ENCODE measurements at places on chromosomes 12 and 14. TPM values are rescaled to one million over a fixed set of nuclear protein-coding genes. Genes with fewer than 3 reads are reported as not detected.

DNA sequence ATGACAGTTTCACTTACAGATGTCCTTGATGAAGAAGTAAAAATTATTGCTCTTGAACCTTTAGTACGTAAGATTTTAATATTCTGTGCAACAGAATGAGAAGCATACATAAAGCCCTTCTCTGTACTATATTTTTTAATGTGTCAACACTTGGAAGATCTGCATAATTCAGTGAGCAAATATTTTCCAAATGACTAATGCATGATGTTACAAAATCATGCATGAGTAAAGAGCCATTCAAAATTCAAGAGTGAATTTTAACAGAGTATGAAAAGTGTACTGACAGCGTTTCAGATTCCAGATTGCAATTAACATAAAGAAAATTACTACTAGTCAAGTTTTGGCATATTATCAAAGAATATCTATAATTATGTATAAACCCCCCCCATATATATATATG is 101.4 kb upstream of the BBS10 start:
- DNase-seq: no peak

Gene TM9SF1
- total RNA-seq: 46.8 TPM

Gene OVCH1
- not detected for total RNA-seq

DNA sequence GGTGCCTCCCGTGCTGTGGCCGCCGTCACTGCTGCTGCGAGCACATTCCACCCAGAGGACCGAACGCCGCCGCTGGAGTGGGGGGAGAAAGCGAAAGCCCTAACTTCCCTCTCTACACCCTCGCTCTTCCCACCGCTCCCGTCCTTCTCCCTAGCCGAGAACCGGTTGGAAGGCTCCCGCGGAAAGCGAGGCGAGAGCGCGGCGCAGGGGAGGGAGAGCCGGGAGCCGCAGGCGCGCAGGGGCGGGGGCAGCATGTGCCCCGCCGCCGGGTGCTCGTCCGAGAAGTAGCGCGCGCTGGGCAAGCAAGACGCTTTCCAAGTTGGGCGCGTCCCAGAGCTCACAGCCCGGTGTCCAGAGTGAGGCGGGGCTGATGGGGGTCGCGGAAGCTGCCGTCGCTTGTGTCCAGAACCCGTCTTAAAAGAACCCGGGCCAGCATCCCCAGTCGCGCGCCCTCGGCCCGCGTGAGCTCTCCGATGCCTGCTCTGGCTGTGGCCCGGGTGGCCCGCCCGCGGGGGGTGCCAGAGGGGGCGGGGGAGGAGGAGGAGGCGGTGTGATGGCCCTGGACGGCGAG is at the start of gene TRHDE:
Gene TRHDE, plus strand, starts transcription at position 280 of the 571 bp plus-strand sequence. Its CDS starts 274 bp downstream, at position 554.
- DNase-seq: no peak

DNA sequence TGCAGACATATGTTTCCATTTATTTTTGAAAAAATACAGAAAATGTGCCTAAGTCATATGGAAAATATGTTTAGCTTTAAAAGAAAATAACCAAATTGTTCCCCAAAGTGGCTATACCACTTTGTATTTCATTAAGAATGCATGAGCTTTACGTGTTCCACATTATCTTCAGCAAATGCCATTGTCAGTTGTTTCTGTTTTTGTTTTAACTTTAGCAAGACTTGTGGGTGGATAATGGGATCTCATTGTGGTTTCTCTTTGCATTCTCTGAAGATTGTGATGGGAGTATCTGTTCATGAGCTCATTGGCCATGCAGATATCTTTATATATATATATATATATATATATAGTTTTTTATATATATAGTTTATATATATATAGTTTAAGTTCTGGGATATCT is 181.5 kb downstream of the CCER1 start:
- no peak for DNase-seq

DNA sequence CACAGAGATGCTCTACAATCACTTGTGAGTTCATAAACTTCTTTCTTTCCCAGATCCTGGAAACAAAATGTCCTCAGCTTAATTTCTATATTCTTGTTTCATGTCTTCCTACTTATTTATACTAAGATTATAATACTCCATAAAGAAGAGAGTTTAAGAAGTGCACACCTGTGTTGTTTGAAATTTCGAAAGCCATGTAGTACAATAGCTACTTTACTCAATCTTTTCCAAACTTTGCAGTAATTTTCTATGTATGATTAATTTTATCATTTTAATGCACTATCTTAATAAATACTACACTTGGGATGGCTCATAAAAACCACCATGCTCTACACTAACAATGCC is 300 bp upstream of the TTC5 start:
- no peak for DNase-seq

- DNase-seq: no peak
These were observed 5.2 kb downstream of the NOP2 start for GRCh38 chr12:6562881-6563280.

DNA sequence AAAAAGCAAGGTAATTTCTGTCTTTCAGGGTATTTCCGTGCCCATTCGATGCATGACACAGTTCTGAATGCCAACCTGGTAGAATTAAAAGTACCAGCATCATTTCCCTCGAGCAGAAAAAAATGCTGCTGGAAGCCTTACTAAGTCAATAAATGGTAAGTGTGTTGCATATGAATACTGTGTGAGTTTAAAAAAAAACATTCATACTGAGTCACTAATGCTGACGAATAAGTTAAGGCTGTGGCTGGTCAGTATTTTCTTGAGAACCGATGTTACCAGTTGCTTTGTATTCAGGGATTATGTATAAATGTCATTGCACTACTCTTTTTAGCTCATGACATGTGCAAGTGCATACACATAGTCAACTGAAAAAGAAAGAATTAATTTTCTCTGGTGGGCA is 710.2 kb downstream of the TRHDE start:
- DNase-seq: no peak

- DNase-seq: no peak
These were observed 307.7 kb downstream of the CCDC91 start for GRCh38 chr12:28497889-28498411.

- peak; percentile 20 for DNase-seq
These were observed 3.3 kb upstream of the POP5 start for GRCh38 chr12:120584343-120585149.

DNA sequence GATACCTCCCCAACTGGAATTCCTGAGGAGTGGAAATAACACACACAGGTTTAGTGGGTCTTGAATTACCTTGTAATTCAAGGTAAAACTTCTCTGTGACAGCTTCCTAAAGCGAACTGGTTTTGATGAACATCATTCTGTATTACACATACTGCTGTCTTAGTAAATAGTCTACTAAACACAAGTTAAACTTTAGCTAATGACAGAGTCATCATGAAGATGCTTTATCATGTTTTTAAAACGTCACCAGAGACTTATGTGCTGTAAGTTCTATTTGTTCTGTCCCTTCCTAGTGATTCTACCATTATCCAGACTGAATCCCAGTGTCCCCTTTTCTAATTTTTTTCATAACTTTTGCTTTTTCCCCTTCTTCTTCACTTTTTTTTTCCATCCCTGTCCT is 11.6 kb upstream of the GXYLT1 start:
- DNase-seq: no peak

DNA sequence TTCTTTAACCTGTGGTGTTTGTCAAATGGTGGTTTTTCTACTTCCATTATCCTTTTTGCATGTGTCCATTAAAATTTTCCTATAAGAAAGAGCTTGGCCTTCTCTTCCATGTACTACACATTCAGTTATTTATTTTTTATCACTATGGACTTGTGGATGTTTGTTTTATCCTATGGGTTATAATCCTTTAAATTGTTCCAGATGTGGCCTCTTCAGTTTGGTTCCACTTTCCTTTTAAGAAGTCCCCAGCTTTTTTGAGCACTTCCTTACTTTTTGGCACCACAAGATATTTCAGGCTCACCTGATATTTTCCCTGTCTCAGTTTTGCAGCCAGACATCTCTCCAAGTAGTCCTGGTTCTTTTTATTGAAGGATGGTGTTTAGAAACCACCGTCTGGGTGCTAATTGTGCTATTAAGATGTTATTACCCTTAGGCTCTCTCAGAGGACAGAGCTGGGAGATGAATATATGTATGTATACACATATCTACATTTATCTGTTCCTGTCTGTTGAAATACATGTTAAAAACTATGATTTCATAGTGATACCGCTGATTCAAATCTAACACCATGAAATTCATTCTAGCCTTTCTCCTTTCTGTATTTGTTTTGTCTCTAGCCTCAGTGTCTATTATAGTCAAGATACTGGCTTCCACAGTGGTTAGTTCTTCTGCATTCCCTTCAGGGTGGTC is 408.5 kb upstream of the RGS6 start:
- no peak for DNase-seq

Gene KRT73
- total RNA-seq: not detected

DNA sequence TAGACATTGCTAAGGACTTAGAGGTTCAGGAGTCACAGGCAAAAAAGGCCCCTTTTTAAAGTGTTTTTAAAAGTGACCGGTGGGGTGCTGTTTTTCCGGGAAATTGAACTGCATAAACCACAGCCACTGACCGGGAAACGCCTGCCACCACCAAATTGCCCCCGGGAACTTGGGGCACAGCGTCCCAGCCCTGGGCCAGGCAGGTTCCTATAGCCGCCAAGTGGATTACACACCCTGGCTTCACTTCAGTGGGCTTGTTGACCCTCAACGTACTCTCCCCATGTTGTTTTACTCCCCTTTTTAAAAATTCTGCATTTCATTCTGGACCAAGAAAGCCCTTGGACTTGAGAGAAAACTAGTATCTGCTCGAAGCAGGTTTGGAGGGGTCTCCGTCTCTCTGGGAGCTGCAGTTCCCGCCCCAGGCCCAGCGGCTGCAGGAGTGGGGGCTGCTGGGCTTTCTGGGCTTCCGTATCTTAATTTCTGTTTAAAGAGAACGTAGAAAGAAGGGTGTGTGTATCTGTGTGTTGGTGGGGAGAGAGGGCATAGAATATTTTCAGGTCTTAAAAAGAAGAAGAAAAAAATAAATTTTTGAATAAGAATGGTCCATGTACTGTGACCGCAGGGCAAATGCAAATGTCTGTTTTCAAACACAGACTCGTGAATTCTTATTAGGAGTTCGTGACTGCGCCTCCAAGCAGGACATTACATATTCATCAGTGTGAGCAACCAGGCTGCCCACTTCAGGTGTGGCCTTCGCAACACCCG is 82.9 kb downstream of the PAPOLA start:
- no peak for DNase-seq

Gene EPYC
- not detected for total RNA-seq

Gene AICDA
- 0.84 TPM for total RNA-seq

Gene TTC9
- total RNA-seq: 5.0 TPM

GRCh38 chr12:68031881-68032739 is 42.9 kb downstream of the IFNG-AS1 start:
- no peak for DNase-seq

DNA sequence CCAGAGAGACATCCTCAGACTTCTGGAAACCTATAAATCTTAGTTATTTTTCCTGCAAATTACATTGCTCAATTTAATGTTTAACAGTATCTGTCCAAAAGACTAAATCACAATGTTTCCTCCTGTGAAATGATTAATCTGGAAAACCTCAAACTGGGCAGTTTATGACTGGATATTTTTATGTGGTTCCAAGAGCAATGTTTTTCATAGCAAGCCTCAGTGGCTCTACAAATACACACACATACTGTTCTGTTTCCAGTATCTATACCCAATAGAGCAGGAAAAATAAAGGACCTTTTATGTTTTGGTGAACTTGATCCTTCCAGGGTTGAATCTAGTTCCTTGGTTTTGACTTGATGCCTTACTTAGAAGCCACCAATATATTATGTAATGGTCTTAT is 9.2 kb downstream of the NID2 start:
- no peak for DNase-seq

Gene POTEG
- total RNA-seq: not detected

DNA sequence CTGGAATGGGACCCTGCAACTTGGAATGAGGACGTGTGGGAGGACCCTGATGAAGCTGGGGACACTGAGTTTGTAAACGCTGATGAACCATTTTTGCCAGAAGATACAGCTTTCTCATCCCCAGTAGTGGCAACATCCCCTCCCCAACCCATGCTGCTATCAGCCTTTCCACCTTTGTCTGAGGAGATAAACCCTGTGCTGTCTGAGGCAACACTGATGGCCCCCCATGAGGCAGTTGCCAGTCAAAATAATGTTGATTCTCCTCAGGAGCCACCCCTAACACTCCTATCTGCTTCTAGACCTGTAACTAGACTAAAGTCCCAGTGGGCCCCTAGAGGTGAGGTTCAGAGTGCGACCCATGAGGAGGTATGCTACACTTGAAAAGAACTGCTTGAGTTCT is 7.5 kb upstream of the RNASE9 start:
- DNase-seq: no peak

- no peak for DNase-seq
These were observed 326.3 kb downstream of the BMP4 start for GRCh38 chr14:53630336-53630735.

GRCh38 chr12:68514807-68515411 is 95.8 kb upstream of the RAP1B start:
- DNase-seq: no peak

Gene GIT2
- 62.9 TPM for total RNA-seq

Gene SLC38A4
- total RNA-seq: not detected

DNA sequence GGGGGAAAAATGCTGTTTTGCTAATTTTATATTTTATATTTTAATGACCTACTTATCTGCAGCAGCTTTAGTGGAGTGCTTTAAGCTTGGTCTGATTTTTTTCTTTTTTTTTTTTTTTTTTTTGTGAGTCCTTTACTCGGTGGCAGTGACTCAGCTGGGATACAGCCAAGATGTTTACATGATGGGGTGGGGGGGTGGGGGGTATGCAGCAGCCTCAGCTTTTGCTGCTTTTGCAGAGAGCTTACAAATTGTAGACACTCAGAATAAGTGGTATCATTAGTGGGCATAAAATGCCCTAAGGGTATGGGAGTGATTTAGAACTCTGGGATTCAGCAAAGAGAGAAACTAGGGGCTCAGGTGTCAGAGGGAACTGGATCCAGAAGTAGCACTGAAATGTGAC is 38.2 kb upstream of the ARHGAP5 start:
- DNase-seq: no peak

- no peak for DNase-seq
These were observed 33.7 kb downstream of the FAM186A start for GRCh38 chr12:50362671-50363070.

DNA sequence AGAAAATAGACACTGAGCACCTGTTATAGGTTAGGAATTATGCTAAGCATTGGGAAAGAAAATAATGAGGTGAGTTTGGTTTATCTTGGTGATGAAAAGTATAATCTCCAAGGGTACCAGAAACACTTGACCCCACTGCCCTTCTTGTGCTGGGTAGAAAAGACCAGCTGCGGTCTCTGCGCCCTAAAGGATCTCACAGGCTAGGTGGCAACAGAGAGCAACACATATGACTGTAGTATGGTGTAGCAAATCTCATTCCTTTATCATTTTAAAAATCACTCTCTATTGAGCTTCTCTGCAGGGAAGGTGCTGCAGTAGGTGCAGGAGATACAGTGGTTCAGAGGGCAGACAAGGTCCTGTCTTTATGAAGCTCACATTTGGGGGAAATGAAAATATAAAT is 26.1 kb downstream of the NRXN3 start:
- no peak for DNase-seq

DNA sequence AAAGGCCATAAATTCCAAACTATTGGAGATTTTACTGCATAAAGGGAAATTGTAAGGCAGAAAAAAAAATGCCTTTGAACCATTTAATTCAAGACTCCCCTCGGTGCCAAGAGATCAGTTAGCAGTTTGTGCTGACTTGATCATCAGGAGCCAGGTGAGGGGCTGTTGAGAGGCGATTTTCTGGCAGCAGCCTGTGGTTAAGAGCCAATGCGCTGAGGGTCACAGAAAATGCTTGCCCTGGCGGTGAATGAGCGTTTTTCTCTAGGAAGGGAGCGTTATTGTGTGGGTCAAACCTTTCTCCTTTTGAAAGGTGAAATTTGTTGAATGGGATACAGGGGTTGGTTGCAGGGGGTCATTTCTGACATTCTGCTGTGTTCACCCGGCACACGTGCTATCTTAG is 4.7 kb downstream of the SRRM4 start:
- DNase-seq: no peak

Gene ATL1
- total RNA-seq: 34.7 TPM

Gene C12orf54
- total RNA-seq: not detected

All from tibial nerve (tissue), 4 donors.